ENCODE measurements at places on chromosomes 1 and 21.
A peak's percentile ranks its signal among the peaks of the same experiment; 100 is the strongest.

DNA sequence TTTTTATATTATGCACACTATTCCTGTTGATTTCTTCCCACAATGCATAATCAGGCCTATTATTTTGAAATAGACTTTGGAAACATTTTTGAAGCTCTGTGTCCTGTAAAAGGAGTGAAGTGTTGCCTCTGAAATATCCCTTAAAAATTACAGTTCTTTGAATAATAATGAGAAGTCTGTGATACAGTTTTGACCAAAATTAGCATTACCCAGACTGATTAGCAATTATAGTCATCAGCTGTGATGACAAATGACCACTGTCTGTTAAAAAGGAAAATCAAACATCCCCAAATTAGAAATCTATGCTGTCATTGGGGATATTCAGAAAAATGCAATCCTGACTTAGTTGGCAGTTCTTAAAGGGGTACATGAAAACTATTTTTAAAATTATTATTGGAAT is 63.7 kb downstream of the PTGS2 start:
- no peak for DNase-seq

GRCh38 chr1:106268070-106268469 is 788.4 kb upstream of the PRMT6 start:
- peak; percentile 47 for DNase-seq

DNA sequence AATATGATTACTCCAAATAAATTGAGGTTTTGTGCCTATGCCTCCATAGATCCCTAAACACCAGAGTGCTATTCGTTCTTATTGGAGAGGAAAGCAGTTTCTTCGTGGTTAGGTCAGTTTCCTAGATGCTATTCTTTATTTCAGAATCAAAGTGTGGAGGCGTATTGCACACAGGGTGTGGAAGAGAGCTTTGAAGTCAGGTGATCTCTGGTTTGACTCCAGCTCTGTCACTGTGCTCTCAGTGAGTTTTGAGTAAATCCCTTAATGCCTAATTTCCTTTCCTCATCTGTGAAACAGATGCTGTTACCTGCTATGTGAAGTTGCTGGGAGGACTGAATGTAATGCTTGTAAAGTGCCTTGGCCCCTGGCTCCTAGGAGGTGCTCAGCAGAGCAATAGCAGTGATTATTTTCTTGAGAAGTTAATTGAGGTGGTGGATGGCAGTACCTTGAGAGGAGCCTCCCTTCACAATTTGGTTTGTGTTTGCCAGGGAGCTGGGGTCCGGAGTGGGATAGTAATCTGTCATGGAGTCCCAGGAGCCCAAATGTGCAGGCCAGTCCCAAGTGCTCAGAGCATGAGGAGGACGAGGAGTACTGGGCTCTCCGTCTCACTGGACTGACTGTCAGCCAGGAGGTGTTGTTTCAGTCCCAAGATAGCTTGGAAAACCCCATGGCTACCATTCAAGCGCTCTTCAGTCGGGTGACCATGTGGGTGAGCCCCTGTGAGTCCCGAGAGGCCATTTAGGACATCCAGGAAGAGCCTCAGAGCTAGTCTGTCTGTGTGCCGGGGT is 14.9 kb downstream of the NTPCR start:
- DNase-seq = no peak

DNA sequence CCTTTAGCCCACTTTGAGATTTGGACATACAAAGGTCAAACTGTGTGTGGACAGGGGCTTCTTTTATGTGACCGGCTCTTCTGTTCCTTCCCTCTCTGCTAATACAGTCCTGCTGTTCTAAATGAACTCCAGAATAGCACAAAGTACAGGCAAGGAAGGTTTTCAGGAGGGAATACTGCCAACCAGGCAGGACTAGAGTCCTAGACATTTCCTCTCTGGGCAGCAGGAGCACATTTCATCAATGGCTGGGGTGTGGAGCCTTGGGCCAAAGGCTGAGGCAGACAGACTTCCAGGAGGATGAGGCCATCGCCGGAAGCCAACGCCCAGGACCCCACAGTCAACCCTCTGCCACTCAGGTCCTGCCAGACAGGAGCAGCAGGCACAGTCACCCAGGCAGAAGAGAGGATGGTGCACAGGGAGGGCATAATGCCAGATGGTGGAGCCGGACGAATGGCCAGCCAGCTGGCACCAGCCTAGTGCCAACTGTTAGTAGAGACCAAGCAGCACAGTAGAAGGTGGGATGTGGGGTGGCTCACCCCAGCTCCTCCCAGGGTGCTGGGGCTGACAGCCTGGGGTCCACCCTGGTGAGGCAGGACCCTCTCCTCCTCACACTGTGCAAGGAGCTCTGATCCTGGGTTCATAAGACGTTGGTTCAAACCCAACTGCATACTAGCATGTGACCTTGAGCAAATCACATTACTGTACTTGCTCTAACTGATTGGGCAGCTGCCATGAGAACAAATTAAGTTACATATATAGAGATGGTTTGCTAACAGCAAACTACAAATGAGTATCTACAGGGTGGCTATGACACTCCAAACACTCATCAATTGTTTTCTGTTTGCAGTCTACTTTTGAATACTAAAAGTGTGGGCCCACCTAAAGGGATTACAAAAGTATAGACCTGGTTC is 410.7 kb downstream of the SIPA1L2 start:
- no peak for DNase-seq

GRCh38 chr1:178418284-178418955 is 78.3 kb downstream of the CLEC20A start:
- DNase-seq = no peak

GRCh38 chr1:111618081-111618480 is 1.5 kb upstream of the RAP1A start:
- DNase-seq = no peak

GRCh38 chr1:40232444-40232843 is 15.3 kb upstream of the TMCO2 start:
- DNase-seq = no peak

DNA sequence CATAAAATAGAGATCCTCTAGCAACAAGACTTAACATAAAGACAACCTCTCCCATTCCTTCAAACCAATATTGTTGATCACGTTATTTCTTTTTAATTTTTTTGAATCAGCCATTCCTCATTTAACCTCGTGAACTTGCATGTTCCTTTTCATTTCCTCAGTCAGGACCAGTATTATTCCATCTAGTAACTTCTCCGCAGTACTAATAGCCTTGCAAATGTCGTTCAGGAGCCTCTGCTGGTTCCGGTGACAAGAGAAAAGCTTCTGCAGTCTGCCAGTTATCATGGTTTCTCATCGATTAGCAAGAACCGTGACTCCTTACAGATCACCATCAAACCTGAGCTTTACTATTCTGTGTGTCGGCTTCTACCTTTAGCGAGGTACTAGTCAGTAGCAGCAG is 3.0 kb downstream of the APP start:
- no peak for DNase-seq

DNA sequence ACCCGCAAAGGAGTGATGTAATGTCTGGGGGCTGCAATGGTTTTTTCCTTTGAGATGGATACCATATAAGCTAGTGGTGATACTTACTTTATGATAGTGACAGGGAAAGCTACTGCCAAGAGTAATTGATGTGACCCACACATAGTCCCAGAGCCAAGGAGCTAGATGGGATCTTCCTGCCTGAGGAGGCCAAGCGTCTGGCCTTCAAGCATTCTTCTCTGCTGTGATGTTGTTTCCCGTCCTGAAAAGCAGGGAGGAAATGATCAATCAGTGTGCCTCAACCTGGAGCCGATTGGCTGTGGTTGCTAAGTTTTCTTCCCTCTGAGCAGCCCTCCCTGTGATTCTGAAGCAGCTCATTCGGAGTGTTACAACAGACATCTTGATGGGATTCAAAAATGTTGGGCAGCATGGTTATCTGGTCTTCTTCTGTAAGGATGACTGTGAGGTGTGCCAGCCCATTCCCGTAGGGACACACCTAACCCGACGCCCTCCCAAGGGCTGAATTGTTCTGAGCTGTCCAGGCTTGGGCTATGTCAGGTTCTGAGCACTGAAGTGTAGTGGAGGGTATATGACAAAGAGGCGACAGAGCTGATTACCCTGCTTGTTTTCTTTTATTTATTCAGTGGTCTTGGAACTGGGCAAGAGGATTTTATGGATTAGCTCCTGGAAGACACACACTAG is 56.7 kb downstream of the UCK2 start:
- no peak for DNase-seq

DNA sequence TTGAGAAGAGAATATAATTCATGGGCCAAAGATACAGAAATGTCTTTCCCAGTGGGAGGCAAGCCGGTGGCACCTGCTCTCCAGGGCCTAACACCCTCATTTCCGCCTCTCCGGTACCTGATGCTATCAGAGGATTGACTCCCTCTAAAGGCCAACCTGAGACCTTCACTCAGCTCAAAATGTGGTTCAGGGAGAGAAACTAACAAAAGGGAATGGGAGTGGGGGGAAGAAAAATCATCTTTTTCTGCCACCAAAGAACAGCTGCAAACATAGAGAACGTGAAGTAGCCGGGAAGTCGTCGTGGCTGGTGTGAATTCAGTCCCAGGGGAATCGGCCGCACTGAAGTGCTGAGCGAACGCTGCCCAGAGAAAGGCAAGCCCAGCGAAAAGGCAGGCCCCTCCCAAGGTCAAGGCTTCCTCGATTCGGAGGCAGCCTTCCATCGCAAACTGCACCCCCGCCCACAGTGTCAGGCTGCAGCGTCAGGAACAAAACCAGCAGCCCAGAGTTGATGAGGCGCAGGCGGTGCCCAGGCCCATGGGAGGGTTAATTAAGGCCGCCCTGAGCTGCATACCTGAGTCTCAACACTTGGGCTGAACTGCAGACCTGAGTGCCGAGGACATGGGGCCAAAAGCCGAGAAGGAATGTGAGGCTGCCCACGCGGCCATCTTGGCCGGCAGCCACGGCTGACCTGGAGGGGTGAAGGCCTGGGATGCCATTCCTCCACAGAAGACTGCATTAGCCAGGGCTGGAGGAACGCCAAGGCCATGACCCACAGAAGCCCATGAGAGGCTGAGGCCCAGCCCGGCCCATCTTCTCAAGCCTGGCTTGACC is 160.2 kb downstream of the PSMG1 start:
- DNase-seq = no peak

- DNase-seq = peak; percentile 29
Measured at GRCh38 chr1:51433269-51433971, 85.6 kb downstream of the EPS15 start.

GRCh38 chr1:90715309-90715708 is 1.8 kb downstream of the BARHL2 start:
- no peak for DNase-seq

DNA sequence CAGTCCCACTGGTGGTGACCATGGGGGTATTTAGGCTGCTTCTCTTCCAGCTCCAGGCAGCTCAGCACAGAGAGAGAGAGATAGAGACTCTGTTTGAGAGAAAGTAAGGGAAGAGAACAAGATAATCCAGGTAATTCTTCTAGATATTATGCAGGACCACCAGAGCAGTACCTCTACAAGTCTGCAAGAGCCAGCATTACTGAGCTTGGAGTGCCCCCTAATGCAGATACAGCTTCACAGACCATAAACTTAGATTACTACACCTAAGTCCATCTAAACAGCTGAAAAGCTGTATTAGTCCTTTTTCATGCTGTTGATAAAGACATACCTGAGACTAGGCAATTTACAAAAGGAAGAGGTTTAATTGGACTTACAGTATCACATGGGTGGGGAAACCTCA is 570.3 kb downstream of the LRRIQ3 start:
- peak; percentile 45 for DNase-seq

- DNase-seq = no peak
Measured at GRCh38 chr1:55049914-55050278, 10.5 kb downstream of the PCSK9 start.

- DNase-seq = peak; percentile 68
Measured at GRCh38 chr1:235597867-235598553, 51.6 kb downstream of the GNG4 start.

- no peak for DNase-seq
Measured at GRCh38 chr21:28418726-28419514, 573.8 kb downstream of the LTN1 start.

- no peak for DNase-seq
Measured at GRCh38 chr1:20823845-20824244, 36.7 kb upstream of the HP1BP3 start.

DNA sequence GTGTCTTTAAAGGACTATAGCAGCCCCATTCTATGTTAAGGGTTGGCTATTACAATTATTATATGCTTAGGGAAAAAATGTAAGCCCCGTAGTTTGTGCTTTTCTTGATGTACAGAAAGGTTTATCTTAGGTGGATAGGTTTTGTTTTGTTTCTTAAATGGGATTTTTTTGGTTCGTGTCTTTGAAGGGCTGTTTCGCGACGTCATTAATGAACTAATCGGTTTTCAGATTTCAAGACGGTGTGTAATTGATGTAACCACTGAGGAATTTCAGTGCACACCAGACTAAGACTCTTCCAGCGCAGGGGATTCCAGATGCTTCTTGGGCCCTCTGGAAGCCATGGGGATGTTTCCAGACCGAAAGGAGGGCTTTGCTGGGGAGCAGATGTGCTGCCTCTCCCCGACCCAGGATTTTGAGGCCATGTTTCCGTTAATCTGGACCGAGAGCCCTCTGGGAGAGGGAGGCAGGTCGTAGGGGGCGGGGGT is 4.8 kb upstream of the SIM2 start:
- DNase-seq = no peak

DNA sequence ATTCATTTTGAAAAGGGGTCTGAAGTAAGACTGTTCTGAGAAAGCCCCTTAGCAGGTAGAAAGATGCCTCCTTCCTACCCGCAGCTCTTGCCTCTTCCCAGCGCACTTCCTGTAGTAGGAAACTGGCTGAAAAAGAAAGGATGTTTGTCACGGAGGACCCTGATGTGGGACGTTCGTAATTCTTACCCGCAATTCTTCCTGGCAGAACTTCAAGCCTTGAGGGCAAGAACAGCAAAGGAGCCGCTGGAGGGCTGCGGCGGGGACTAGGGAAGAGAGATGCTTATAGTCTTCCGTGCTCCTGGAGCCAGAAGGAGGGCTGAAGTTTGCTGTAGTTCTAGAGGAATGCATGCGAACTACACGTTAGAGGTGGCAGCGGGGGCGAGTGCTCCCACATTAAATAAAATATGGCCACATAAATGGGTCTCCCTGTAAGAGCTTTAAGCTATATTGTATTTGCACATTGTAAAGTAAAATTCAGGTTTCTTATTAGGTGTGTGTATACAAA is 6.3 kb downstream of the C1orf53 start:
- peak; percentile 21 for DNase-seq

Data from SK-MEL-5 (cell line).